Activated gamma-delta T cell treated with Interleukin-2 at 50 U/mL for 16 hours (primary cell): ENCODE measurements at places on chromosomes 1 and 21.
A peak's percentile ranks its signal among the peaks of the same experiment; 100 is the strongest.

GRCh38 chr1:95340061-95340460 is 106.1 kb downstream of the RWDD3 start:
- DNase-seq = no peak

GRCh38 chr1:107225706-107226105 is 84.9 kb downstream of the NTNG1 start:
- no peak for DNase-seq

DNA sequence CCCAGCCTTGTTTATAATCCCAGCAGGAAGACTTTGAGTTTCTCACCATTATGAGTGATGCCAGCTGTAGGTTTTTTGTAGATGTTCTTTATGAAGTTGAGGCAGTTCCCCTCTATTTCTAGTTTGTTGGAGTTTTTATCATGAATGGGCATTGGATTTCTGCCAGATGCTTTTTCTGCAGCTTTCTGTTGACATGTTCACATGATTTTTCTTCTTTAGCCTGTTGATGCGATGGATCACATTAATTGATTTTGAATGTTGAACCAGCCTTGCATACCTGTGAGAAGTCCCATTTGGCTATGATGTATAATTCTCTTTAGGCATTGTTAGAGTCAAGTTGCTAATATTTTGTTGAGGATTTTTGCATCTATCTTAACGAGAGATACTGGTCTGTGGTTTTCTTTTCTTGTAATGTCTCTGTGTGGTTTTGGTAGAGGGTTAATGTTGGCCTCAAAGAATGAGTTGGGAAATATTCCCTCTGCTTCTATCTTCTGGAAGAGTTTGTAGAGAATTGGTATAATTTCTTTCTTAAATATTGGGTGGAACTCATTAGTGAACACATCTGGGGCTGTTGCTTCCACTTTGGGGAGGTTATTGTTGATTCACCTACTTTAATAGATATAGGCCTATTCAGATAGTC is 33.2 kb downstream of the ZBTB40 start:
- DNase-seq = no peak

GRCh38 chr1:94101613-94102525 is 19.1 kb downstream of the ABCA4 start:
- no peak for DNase-seq

GRCh38 chr1:78647238-78647637 is 2.4 kb upstream of the IFI44 start:
- no peak for DNase-seq

DNA sequence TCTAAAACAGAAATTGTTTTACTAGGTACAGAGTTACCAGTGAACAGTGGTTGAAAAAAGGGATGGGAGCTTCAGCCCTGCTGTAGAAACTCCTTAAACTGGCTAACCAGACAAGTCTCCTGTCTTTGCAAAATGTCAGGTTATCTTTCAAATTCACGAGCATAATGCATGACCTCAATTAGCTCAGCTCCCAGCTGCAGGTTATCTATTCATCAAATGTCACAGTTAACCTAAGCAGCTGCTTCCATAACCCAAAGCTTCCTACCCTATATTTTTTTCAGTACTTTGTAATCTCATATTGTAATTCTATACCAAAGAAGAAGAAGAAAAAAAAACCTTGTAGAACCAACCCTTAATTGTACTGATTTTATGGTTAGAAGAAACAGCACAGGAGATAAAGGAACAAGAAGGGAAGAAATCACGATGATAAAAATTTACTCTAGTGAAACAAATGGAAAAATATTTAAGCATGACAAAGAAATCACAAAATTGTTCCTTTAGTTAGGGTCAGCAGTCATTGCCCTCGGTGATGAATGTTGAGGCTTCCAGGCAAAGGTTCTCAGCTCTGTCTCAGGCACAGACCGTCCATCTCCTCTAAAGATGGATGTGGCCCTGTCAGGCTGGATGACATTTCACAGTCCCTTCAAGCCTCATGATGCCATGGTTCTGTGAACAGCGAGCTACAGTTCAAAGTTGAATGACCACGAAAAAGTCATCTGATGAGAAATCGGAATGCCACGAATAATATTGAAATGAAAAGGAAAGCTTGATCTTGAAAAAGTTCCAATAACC is 95.9 kb downstream of the PLD5 start:
- DNase-seq = no peak

- DNase-seq = no peak
Observed at GRCh38 chr1:93111065-93111464, 32.0 kb downstream of the MTF2 start.

DNA sequence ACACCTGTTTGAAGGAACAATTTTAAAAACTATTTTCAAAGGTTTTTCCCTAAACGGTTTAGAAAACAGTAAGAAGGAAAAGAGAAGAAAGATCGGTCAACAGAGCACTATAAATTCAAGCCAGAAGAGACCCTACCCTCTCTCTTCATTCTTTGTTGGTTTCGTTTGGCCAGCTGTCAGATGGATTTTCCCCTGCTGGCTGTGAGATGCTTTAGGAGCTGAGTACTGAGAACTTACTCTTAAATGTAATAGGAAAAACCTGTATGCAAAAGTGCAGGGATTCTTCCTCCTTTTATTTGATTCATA is 1.3 kb upstream of the TXNIP start:
- DNase-seq = no peak

DNA sequence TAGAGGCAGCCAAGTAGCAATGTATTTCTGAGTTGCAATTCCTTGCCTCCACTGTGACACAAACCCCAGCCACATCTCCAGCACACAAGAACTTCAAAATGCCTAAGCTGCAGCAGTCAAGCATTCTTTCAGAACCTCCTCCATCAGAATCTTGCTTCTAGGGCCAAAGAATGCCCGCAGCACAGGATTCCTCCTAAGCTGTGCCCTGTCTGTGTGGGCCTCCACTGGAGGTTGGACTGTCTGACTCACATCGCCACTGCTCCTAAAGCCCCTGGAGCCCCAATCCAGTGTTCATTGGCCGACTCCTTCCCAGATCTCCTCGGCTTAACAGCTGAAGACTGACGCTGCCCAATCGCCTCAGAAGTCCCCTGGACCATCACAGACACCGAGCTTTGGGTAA is 43.2 kb upstream of the SERTAD4 start:
- no peak for DNase-seq

GRCh38 chr1:17119076-17119772 is at the start of gene PADI2:
TSS of gene PADI2 (minus strand) at chr1:17119451. CDS start at chr1:17119371, 80 bp downstream.
- DNase-seq = no peak

GRCh38 chr1:1307261-1307922 is 338 bp downstream of the ACAP3 start:
- DNase-seq = no peak

DNA sequence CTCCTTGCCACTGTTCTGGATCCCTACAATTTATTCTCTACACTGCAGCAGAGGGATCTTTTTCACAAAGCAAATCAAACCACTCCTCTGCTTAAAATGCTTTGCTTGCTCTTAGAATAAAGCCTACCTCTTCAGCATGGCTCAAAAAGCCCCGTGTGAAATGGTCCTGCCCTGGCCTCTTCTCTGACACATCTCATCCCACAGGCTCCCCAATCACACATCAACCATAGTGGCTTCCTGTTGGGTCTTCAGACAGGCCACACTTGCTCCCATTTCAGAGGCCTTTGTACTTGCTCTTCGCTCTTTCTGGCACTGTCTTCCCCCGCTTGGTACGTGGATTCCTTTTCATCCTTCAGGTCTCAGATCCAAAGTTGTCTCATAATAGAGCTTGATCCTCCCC is 44.3 kb upstream of the PLXNA2 start:
- no peak for DNase-seq

GRCh38 chr1:50976111-50976889 is 6.3 kb downstream of the CDKN2C start:
- DNase-seq = no peak

DNA sequence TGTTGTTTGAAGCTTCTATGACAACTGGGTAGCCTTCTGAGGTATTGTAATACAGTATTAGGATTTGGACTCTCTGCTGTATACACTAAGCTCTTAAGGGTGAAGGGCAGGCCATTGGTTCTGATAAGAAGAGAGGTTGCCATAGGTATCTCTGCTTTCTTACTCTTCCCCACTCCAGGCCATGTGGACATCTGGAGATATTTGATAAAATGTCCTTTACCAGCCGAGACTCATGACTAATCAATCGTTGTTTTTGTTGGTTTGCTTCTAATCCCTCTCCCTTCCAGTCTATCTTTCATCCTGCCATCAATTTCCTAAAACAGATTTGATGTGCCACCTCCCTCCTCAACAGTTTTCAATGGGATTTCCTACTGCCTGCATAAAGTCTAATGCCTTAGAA is 64.6 kb upstream of the WDR26 start:
- DNase-seq = no peak

DNA sequence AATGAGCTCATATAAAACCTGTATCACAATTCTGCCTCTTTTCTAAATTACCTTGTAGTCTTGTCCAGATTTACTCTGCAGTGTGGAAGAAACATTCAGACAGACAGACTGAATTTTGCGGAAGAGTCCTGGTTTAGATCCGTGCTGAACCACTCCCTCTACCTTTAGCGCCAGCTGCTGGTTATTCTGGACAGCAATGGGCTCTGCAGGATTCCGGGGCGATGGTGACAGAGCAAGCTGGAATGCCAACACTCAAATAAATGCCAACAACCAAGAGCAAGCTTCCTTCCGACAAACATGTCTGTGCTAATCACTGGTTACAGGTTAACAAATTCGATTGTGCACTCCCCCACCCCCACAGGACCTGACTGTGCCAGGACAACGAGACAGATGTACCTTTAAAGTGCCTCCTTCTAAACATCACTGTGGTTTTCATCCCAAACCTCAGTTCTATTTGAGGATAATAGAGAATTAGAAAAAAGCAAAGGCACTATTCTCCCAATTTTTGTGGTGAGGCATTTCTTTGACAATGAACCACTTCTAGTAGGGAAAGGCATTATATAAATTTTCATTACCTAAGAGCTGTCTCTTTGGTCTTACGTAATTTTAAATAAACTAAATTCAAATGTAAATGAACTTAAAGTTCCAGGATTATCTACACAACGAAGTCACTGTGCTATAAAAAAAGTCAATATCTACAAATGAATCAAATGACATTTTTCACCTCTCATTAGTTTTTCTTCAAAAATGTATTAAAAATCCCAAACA is 90.4 kb downstream of the INTS7 start:
- DNase-seq = no peak

DNA sequence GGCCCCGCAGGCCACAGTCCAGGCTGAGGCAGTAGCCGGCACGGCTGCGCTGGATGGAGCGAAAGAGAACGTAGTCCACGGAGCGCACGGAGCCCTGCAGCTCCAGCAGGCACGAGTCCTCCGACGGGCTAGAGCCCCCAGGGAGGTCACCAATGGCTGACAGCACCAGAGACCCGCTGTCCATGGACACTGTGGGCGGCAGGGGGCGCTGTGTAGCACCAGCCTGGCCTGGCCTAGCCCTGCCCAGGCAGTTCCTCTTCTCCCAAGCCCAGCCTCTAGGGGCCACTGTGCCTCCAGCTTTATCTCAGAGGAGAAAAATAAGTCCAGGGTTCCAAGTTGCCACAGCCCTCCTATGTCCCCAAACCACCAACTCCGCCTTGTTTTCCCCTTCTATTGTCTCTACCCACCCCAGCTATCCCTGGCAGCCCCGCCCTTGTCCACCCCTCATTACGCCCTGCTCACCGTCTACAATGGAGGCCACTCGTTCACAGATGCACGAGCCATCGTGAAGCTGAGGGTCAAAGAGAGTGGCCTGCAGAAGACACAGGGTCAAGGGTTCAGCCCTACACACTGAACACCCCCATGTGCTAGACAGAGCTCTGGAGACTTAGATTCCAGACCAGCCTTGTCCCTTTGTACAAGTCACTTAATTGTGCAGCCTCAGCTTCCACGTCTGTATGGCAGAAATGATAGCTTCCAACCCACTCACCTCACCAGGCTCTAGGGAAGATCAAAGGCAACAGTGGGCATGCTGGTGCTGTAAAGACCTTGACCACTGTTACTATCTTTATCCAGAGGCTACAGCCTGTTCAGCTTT is 4.4 kb downstream of the ENTREP3 start:
- DNase-seq = peak; percentile 97

DNA sequence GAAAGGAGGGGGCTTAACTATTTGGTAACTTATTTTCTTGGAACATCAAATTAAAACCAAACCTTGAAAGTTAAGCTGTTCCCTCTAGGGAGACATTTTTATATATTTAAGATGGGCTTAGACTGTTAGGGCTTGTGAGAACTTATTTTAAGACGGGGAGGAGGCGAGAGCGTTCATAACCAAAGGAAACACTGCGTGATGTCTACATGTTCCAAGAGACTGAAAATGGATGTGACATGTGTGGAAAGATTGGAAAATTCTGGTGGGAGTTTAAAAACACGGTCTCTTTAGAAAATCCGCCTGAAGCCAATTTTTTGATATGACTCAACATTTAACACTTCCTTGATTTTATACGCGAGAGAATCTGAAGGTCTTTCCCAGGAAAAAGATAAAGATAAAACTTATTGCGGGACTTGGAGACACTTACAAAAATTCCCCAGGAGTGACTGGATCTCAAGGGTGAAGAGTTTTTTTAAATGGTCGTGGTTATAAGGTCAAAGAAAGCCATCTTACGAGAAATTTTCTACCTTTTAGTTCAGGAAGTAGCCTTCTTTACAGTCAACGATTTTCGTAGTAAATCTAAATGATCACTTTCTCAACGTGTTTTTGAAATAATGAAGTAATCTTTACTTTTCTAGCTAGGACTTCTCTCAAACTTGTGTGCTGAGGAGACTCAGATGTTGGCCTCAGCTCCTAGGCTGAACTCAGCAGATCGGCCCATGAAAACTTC is 828 bp downstream of the PNRC2 start:
- no peak for DNase-seq

GRCh38 chr21:19621837-19622496 is 1218.4 kb upstream of the TMPRSS15 start:
- no peak for DNase-seq

- no peak for DNase-seq
Observed at GRCh38 chr1:15256584-15256983, 9.6 kb downstream of the FHAD1 start.

DNA sequence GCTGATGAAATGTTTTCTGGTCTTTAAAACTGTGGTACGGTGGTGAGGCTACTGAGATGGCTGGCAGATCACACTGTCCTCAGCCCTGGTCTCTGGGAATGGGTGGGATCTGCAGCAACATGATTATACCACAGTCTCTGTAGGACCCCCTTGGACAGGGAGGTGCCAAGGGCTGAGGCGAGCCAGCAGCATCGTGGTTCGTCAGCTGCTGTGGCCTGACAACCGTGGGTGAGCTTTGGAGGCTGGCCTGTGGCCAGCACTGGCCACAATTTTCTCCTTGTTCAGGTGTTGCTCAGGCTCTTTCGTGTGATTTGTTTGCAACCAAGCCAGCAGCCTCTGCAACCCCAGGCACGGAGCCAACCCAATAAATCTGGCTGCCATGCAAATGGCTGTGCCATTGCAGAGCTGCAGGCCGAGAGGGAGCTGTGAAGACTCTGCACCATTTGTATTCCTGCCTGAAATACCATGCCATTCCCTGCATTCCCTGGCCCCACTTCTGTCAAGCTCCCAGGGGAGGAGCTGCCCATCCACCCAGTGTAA is 70.9 kb downstream of the PCP4 start:
- no peak for DNase-seq

DNA sequence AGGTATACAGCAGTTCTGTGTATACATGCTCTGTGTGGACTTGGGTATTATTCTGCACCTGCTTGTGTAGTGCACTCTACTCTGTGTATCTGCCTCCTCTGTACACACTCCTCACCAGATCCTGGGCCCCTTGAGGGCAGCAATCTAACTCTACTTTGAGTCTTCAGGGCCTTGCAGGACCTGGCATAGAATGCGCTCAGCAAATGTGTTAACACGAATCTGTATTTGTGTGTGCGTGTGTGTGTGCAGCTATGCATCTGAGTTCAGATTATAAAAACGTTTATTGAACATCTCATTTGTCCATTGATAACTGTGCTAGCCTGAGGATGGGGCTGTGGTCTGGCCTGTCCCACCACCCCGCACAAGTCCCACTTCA is 3.9 kb upstream of the MEF2D start:
- DNase-seq = no peak

GRCh38 chr1:24867084-24867870 is 62.8 kb downstream of the RUNX3 start:
- DNase-seq = no peak
